Progenitor cell of endocrine pancreas (in vitro differentiated cells): ENCODE measurements at places on chromosomes 13 and 19. TPM values are rescaled to one million over a fixed set of nuclear protein-coding genes. Genes with fewer than 3 reads are reported as not detected.
A peak's percentile ranks its signal among the peaks of the same experiment; 100 is the strongest.

Gene SIGLEC12
- total RNA-seq = not detected in 2 replicates

- H3K36me3 ChIP-seq = peaks cover 2% of the 10 kb centered on the region
- no peaks in the 10 kb centered on the region for H3K27me3 ChIP-seq
- DNase-seq = no peak
- peaks cover 7% of the 10 kb centered on the region for H3K4me1 ChIP-seq
- peak overlapping the region; percentile 88 for H3K27ac ChIP-seq
- H3K4me3 ChIP-seq = peak overlapping the region; percentile 82
Observed at GRCh38 chr19:2049741-2050348, 1.2 kb downstream of the MKNK2 start.

DNA sequence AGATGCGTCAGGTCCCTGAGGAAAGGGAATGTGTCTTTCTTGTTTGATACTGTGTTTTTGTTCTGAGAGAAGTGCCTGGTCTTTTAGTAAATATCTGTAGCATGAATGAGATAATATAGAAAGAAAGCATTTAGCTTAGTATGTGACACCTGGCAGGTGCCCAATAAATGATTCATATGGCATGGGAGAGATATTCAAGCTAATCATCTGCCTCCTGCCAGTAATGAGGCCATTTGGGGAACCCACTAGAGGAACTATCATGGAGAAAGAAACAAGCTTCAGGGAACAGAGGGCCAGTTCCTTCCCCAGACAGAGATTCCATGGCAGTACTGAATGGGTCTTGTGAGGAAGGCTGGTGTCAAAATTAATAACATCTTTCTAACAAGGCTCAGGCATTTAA, 603.9 kb downstream of the DCT start:
- no peak overlapping the region for H3K4me3 ChIP-seq
- H3K27me3 ChIP-seq = no peaks in the 10 kb centered on the region
- H3K36me3 ChIP-seq = peaks cover 8% of the 10 kb centered on the region
- peak overlapping the region; percentile 35 for H3K27ac ChIP-seq
- no peak for DNase-seq

Gene ADAMTSL5
- total RNA-seq = 2.3 and 4.8 TPM in 2 replicates

GRCh38 chr13:33686772-33687480, 131.0 kb upstream of the RFC3 start:
- H3K27me3 ChIP-seq = no peaks in the 10 kb centered on the region
- DNase-seq = no peak
- no peak overlapping the region for H3K27ac ChIP-seq
- no peaks in the 10 kb centered on the region for H3K4me1 ChIP-seq

Gene SIGLECL1
- not detected in 2 replicates for total RNA-seq

DNA sequence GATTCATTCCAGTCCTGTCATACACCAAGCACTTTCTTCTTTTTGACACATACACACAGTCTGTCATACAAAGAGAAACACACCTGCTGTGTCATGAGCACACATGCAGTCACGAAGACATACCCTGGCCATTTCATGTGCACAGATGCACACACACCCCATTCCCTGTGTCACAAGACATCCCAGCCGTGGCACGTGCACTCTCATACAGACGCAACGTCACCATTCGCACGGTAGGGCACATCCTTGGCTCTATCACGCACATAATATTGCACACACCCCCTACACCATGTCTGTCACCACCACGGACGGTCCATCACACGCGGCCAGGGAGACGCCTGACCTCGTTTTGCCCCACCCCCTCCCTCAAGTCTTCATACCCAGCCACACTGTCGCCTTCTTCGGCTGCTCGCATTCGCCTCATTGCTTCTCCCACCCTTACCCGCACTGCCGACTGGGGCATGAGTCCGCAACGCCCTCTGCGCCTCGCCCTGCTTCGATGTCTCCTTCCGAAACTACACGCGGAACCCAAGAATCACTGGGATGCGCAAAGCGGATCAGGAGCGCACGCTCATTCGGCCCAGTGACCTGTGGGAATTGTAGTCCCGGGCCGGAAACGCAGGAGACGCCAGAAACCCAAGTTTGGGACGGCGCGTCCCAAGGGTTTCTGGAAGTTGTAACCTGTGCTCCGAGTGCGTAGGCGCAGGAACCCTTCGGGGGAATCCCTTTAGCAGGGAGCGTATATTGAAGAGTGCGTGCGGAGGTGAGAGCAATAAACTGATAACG, 6.8 kb upstream of the ZNF283 start:
- DNase-seq = no peak
- peak overlapping the region; percentile 17 for H3K4me3 ChIP-seq
- H3K36me3 ChIP-seq = no peaks in the 10 kb centered on the region

- no peaks in the 10 kb centered on the region for H3K27me3 ChIP-seq
- H3K27ac ChIP-seq = no peak overlapping the region
- H3K36me3 ChIP-seq = no peaks in the 10 kb centered on the region
- H3K4me3 ChIP-seq = no peak overlapping the region
Observed at GRCh38 chr13:80604098-80604497, 263.2 kb upstream of the SPRY2 start.

Gene CPB2
- total RNA-seq = not detected in 2 replicates

DNA sequence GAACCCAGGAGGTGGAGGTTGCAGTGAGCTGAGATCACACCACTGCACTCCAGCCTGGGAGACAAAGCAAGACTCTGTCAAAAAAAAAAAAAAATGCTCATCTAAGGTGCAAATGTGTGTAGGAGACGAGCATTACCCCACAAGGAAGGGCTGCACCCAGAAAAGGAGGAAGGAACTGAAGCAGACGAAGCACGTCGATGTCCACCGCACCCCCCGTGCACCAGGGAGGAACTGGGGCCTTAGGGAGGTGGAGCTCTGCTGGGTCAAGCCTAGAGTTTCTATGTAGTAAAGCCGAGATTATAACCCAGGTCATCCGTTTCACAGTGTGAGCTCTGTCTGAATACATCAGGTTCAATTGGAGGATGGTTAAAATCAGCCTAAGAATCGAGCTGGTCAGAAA, 1.1 kb downstream of the VSTM1 start:
- H3K36me3 ChIP-seq = no peaks in the 10 kb centered on the region
- H3K4me1 ChIP-seq = no peaks in the 10 kb centered on the region
- no peak overlapping the region for H3K27ac ChIP-seq
- no peak overlapping the region for H3K4me3 ChIP-seq
- H3K27me3 ChIP-seq = peaks cover 13% of the 10 kb centered on the region

DNA sequence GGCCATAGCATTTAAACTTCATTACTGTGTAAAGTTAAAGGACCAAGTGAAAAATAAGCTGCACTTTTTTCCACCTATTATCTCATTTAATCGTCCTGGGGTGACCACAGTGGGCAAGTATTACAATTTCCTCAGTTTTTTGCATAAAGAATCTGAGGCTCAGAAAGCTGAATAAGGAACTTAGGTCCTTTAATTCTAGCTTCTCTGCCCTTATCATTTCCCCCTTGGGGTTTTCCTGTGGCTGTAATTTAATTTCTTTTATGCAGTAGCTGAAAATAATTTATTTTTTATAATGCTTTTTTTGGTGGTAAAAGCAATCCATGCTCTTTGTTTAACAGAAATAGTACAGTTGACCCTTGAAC, 59.8 kb upstream of the RCBTB2 start:
- no peak overlapping the region for H3K4me3 ChIP-seq
- DNase-seq = no peak
- H3K27me3 ChIP-seq = no peaks in the 10 kb centered on the region

Gene SMAD9
- total RNA-seq = 10.5 and 11.1 TPM in 2 replicates

DNA sequence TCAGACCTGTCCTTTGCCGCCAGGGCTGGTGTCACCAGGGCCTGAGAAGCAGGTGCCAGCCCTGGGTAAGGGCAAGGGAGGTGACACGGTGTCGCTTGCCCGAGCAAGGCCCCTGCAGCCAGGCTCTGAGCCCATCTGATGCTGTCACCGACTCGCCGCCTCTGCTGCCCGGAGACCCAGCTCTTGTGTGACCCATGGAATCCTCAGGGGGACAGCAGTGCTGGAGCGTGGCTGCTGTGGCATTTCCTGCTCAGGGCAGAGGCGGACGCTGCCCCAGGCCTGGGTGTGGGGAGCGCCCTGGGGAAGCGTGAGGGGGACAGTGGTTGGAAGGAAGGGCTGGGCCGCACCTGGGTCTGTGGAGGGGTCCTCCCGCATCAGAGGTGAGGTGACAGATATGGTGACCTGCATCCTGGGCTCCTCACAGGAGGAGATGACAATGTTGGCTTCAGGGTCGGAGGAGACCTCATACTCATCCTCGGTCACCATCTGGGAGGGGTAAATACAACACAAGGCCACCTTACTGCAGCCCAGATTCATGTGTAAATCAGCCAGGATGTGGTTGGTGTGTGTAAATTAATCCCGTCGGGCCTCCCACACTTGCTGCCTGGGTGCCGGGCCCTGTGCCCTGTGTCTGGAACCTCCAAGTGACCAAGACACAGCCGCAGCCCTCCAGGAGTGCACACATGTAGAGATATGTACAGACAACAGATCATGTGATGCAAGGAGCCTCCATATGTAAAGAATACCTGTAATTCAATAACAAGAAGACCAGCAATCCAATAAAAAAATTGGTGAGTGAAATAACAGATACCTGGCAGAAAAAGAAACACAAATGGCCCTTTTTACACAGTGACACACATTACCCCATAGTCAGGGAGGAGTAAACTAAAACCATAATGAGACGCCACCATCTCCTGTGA, 27.6 kb upstream of the MATK start:
- no peaks in the 10 kb centered on the region for H3K4me1 ChIP-seq
- H3K36me3 ChIP-seq = no peaks in the 10 kb centered on the region
- H3K4me3 ChIP-seq = no peak overlapping the region
- DNase-seq = no peak

- DNase-seq = no peak
- H3K4me1 ChIP-seq = peaks cover 1% of the 10 kb centered on the region
- H3K4me3 ChIP-seq = no peak overlapping the region
- peaks cover 1% of the 10 kb centered on the region for H3K36me3 ChIP-seq
- H3K27ac ChIP-seq = no peak overlapping the region
Observed at GRCh38 chr19:33325920-33326319, 23.6 kb upstream of the CEBPA start.

GRCh38 chr13:40453351-40454021, 213.0 kb downstream of the FOXO1 start:
- no peaks in the 10 kb centered on the region for H3K36me3 ChIP-seq
- DNase-seq = no peak
- no peak overlapping the region for H3K27ac ChIP-seq
- no peaks in the 10 kb centered on the region for H3K27me3 ChIP-seq

GRCh38 chr19:21484631-21485030, 20.8 kb upstream of the ZNF429 start:
- DNase-seq = no peak
- H3K36me3 ChIP-seq = peaks cover 37% of the 10 kb centered on the region
- no peaks in the 10 kb centered on the region for H3K27me3 ChIP-seq
- H3K4me3 ChIP-seq = no peak overlapping the region
- H3K27ac ChIP-seq = peak overlapping the region; percentile 74

- H3K27me3 ChIP-seq = no peaks in the 10 kb centered on the region
- H3K4me3 ChIP-seq = no peak overlapping the region
- H3K27ac ChIP-seq = no peak overlapping the region
- H3K4me1 ChIP-seq = no peaks in the 10 kb centered on the region
Observed at GRCh38 chr13:28185256-28185655, 46.9 kb downstream of the PAN3 start.

GRCh38 chr13:34993470-34993869, 51.4 kb downstream of the NBEA start:
- peaks cover 21% of the 10 kb centered on the region for H3K36me3 ChIP-seq
- no peak for DNase-seq
- H3K27ac ChIP-seq = no peak overlapping the region
- no peaks in the 10 kb centered on the region for H3K4me1 ChIP-seq

DNA sequence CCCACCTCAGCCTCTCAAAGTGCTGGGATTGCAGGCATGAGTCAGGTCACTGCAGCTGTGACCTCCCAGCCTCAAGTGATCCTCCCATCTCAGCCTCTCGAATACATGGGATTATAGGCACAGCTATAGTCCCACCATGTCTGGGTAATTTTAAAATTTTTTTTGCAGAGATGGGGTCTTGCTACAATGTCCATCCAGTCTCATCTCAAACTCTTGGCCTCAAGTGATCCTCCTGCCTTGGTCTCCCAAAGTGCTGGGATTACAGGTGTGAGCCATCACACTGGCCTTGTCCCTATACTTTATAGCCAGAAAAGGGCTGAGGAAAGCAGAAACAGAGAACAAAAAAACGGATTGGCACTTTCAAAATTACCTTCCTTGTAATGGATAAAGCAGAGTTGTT, 4.8 kb upstream of the FBXO27 start:
- no peak for DNase-seq
- H3K4me3 ChIP-seq = no peak overlapping the region
- no peaks in the 10 kb centered on the region for H3K36me3 ChIP-seq
- peaks cover 2% of the 10 kb centered on the region for H3K4me1 ChIP-seq

GRCh38 chr19:49746206-49746958, 16.7 kb downstream of the TSKS start:
- DNase-seq = no peak
- no peak overlapping the region for H3K4me3 ChIP-seq
- H3K27me3 ChIP-seq = peaks cover 7% of the 10 kb centered on the region

DNA sequence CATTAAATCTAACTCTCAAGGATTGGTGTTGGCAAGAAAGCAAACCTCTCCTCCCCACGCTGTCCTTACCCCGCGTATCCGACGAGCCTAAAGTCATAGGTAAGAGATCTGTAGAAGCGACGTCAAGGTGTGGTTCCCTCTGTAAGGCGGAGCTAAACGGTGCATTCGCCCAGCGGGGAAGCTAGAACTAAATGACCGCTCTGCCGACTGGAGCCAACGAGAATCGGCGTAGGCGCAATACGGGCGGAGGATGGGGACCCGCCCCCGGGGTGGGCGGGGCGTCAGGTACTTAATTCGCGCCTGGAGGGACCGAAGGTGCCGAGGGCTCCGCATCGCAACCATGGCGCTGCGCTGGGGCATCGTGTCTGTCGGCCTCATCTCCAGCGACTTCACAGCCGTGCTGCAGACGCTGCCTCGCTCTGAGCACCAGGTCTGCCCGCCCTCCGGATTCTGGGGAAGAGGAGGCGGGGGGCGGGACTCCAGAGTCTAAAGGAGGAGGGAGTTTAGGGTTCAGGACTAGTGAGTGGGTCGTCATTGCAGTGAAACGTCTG, at the start of gene DHDH:
DHDH (plus strand) TSS at position 318 of the 551 bp plus-strand sequence; CDS start at position 341, 23 bp downstream.
- H3K27me3 ChIP-seq = peaks cover 29% of the 10 kb centered on the region
- H3K4me1 ChIP-seq = peaks cover 7% of the 10 kb centered on the region

GRCh38 chr13:45718992-45719391, 16.9 kb downstream of the CBY2 start:
- no peak overlapping the region for H3K4me3 ChIP-seq
- no peak for DNase-seq
- peaks cover 38% of the 10 kb centered on the region for H3K4me1 ChIP-seq

GRCh38 chr19:3115916-3116602, 19.8 kb upstream of the GNA15 start:
- no peaks in the 10 kb centered on the region for H3K4me1 ChIP-seq
- H3K27me3 ChIP-seq = no peaks in the 10 kb centered on the region
- no peak for DNase-seq
- no peak overlapping the region for H3K4me3 ChIP-seq
- peaks cover 3% of the 10 kb centered on the region for H3K36me3 ChIP-seq

DNA sequence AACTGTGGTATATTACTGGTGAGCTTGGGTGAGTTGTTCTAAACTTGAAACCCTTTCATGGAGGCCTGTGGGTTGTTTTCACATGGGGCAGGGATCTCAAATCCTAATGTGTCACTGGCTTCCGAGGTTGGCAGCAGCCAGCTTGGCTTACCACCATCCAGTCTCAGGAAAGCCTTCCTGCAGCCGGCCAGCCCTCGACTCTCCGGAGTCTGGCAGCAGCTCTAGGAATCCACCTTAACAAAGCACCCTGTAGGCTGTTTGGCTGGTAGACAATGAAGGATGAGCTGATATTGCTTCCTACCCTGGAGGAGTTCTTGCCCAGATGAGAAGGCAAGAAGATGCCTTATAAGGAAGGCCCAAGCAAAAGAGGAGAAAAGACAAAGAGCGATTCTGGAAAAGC, 188.3 kb downstream of the KLF12 start:
- H3K27me3 ChIP-seq = no peaks in the 10 kb centered on the region
- no peak for DNase-seq
- H3K4me3 ChIP-seq = no peak overlapping the region
- no peak overlapping the region for H3K27ac ChIP-seq
- H3K36me3 ChIP-seq = peaks cover 8% of the 10 kb centered on the region
